Type B pancreatic cell (in vitro differentiated cells): ENCODE measurements at places on chromosomes 16 and 17.

GRCh38 chr16:69566981-69567680 is 1.4 kb downstream of the NFAT5 start:
- DNase-seq = no peak

DNA sequence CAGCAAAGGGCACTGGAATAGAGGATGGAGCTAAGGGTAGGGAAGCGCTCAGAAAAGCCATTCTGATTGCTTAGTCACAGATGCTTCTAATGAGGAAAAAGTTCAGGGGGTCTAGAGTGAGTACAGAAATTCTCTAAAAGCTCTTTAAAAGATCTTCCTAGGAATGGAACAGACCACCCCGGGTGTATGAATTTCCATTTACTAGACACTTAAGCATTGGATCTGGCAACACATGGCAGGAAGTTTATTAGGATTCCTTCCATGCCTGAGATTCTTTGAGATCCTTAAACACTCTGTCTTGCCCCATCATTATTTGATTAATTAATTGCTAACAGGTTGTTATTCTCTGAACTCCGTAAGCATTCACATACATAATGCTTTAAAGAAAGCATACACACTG is 8.5 kb downstream of the KRTAP9-7 start:
- DNase-seq = no peak

DNA sequence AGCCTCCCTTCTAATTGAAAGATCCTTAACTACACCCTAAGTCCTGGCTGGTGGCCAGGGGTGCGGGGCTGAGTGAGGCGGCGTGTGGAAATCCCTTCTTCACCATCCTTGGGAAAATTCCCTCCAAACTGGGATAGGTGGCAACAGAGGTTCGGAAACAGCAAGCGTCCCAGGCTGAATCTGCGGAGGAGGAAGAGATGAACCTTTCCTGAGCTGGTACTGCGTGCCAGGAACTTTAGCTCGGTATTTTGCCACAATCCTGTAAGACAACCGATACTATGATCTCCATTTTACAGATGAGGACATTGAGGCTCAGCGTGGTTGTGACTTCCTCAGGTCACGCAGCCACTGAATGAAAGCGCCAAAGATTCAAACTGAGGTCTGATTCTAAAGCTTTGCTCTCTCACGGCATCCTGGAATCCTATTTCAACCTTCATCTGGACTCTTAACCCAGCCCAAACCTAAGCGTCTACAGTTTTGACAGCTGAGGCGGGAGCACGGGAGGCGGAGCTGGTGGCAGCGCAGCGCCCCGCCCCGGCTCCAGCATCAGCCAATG is 583 bp upstream of the CYLD start:
- no peak for DNase-seq

- no peak for DNase-seq
These were observed 50.7 kb downstream of the NT5M start for GRCh38 chr17:17353625-17354484.

DNA sequence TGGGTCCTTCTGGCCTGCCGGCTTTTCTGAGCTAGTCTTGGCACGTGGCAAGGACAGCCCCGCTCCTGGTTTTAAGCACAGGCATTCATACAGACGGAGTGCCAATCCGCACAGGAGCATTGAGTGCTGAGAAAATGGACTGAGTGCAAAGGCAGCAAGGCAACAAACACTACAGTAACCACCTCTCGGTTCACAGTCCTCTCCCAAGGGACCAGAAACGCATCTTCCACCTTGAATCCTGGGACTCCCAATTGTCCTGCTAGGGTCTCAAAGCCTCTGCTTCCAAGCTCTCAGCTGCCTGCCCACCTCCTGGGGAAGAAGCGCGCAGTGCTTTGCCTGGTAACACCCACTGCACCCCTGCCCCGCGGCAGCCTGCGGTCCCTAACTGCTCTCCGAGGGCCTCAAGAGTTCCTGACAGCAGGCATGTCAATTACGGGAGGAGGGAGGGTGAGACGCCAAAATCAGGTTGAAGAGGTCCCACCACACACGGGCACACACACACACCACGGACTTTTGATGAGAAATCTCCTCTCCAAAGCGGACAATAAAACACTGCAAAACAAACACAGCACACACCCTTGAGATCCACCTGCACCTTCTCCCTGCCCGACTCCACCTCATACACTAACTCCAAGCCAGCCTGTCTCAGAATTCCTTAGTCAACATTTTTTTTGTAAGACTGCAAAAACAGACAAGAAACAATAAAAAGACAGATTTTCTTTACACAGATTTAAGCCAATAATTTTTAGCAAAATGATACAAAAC is 15.0 kb downstream of the SLC16A3 start:
- no peak for DNase-seq

- DNase-seq = no peak
These were observed 66.9 kb downstream of the SKAP1 start for GRCh38 chr17:48363161-48363560.

GRCh38 chr16:74169687-74170376 is 126.8 kb upstream of the PSMD7 start:
- DNase-seq = no peak

DNA sequence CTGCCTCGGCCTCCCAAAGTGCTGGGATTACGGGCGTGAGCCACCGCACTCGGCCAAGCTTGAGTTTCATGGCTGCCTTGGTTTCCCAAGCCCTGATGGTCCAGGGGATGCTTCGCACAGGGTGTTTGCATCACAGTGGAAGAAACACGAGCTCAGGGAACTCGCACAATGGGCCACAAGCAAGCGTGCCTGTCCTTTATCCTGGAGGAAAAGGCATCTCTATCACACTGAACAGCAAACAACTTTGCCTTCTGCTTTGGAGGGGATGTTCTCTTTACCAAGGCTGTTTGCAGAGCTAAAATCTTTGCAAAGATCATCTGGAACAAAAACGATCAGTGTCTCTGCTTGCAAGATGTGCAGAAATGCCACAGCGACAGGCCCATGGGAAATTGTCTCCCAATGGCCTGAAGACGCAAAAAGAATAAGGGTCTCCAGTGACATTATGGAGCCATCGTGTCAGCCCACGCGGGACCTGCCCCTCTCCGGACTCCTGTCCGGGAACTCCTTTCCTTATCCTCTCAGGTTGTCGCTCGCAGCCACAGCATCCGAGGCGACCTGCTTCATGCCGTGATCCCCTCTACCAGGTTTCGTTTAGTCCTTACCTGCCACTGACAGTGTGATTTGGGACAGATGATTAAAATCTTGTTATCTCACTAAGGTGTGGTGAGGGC is 44.1 kb upstream of the CBFA2T3 start:
- DNase-seq = no peak

DNA sequence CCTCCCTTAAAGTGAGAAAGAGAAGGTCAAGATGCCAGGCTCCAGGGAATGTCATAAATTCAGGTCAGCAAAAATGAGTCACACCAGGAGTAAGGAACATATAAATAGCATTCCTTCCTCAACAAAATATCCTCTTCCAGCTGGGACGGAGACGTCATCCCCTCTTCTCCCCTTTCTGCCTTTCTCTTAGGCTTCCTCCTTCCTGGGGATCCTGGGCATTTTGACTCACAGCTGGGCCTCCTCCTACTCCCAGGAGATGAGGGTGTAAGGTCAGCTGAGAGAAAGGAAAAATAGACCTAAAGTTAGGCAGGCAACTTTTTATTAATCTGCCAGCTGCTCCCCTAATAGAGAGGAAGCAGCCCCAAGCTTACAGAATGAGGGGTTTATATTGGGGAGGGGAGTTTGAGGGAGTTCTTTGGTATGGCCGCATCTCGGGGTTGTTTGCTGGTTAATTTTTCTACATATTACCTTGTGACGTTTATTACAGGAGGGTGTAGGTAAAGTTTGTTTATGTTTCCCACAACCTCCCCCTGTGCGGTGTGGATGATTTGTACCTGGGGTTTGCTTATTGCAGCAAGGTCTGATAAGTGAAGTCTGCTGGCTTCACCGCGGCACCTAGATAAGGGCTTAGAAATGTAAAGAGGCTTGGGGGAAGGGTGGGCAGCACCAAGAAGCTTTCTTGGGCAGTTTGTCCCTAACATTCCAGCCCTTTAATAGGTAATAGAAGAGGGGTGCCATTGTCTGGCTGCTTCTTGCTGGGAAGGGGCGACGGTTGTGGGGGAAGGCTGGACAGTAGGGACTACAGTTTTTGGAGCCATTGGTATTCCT is 7.1 kb upstream of the ZNF747 start:
- no peak for DNase-seq
